ENCODE measurements at places on chromosomes 1 and 21.
A peak's percentile ranks its signal among the peaks of the same experiment; 100 is the strongest.

- DNase-seq = no peak
Measured at GRCh38 chr1:6587261-6588005, 7.6 kb downstream of the ZBTB48 start.

GRCh38 chr1:65299328-65299727 lies 10.0 kb upstream of the DNAJC6 start:
- no peak for DNase-seq

DNA sequence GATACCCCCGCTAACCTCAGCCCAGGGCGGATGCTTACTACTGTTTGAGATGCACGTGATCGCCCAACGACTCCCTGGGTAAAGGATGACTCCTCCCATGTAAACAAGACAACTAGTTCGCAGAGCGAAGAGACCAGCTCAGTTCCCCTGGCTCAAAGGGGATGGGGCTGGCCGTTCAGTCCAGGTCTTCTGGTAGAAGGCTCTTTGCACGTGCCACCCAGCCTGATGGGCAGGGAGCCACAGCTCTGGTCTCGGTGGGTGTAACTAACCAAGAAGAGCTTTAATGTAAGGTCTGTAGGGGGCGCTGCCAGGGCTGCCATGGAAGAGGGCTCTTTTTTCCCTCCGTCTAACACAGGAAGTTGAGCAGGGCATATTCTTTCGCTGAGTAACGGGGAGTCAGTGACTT lies 49.4 kb upstream of the PARP1 start:
- DNase-seq = no peak

GRCh38 chr1:14220811-14221210 lies 377.7 kb upstream of the KAZN start:
- no peak for DNase-seq

DNA sequence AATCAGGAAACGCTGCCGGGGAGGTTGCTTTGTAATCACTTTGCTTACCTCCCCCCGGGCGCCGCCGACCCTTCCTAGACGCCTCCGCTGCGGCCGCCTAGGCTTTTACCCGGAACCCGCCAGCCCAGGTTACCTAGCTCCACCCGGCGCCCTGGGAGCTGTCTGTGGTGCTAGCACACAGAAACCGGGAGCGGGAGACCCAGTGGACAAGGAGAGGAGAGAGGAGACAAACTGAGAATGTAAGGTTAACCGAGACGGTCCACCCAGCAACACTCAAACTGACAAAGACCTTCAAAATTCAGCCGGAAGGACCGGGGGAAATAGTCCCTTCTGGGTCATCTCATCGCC lies 9.8 kb downstream of the BARHL2 start:
- DNase-seq = no peak

DNA sequence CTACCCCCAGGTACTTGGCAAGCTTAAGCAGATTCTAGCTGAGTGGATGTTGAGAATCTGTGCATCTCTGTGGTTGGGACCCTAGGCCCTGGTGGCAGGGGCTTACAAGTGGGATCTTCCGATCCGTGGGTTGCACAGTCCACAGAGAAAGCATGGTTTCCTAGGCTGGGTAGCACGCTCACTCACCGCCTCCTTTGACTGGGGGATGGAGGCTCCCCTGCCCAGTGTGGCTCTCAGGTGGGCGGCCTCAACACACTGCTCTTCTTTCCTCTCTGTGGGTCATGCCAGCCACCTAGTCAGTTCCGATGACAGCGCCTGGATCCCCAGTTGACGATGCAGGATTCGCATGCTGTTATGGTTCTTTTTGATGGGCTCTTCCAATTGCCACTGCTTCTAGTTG lies 639.5 kb upstream of the ADAMTS5 start:
- DNase-seq = no peak

GRCh38 chr1:86062453-86062852 lies 94.1 kb downstream of the COL24A1 start:
- DNase-seq = no peak

DNA sequence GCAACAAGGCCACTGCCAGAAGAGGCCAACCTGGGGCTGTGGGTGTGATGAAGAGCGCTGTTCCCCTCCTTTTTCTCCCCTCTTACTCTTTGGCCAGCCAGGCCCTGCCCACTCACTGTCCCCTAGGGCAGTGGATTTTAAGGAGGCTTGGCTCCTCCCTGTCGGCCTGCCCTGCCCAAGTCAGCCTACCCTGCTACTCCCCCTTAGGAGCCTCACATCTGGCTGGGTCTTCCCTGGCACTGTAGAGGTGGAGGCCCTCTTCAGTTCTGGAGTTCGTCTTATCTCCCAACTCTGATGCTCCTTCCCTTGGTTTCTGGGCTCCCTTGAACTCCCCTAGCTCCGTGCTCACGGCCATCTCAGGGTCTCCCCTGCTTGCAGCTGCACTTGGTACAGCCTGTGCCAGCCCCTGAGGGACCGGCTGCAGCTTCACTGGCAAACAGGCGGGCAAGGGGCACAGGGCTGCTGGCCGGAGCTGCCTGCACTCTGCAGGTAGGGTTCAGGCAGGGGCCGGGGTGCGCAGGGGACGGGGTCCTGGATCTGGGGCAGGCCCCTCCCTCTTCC lies 4.0 kb downstream of the AMPD2 start:
- DNase-seq = no peak

GRCh38 chr1:245031041-245031440 lies 123.7 kb upstream of the KIF26B start:
- DNase-seq = no peak

GRCh38 chr21:35226968-35227744 lies 178.1 kb upstream of the RUNX1 start:
- DNase-seq = no peak

DNA sequence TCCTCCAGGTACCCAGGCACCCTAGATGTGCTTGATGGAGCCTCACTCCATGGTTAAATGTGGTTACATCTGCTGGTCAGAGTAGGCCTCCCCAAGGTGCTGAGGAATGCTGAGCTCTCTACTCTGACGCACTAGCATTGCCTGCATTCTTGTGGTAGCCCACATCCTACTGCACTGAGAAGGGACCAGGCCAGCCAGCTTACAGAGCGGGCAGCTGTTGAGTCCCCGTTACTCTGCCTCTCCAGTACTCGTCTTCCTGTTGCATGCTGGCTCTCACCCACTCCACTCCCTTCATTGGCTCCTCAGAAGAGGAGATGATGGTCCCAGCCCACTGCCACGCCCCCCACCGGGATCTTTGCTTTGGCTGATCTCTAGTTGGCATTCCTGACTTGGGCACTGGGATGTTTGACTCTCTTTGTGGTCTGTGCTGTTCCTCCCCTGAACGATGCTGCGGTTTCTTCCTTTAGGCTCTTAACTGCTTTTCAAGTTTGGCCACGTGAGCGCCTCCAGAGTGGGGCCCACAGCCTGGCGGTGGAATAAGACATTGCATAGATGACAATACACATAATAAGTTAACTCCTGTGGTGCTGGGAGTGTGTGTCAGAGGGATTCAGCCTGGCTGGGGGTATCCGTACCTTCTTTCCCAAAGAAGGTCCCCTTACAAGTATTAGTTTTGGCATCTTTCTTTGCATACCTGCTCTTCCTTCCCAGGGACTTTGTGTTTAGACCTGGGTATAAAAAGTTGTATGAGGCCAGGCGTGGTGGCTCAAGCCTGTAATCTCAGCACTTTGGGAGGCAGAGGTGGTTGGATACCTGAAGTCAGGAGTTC lies 18.6 kb downstream of the AZIN2 start:
- peak; percentile 100 for DNase-seq

- no peak for DNase-seq
Measured at GRCh38 chr1:5991381-5992025, 722 bp downstream of the NPHP4 start.
